ENCODE measurements at places on chromosomes 6 and 20.

DNA sequence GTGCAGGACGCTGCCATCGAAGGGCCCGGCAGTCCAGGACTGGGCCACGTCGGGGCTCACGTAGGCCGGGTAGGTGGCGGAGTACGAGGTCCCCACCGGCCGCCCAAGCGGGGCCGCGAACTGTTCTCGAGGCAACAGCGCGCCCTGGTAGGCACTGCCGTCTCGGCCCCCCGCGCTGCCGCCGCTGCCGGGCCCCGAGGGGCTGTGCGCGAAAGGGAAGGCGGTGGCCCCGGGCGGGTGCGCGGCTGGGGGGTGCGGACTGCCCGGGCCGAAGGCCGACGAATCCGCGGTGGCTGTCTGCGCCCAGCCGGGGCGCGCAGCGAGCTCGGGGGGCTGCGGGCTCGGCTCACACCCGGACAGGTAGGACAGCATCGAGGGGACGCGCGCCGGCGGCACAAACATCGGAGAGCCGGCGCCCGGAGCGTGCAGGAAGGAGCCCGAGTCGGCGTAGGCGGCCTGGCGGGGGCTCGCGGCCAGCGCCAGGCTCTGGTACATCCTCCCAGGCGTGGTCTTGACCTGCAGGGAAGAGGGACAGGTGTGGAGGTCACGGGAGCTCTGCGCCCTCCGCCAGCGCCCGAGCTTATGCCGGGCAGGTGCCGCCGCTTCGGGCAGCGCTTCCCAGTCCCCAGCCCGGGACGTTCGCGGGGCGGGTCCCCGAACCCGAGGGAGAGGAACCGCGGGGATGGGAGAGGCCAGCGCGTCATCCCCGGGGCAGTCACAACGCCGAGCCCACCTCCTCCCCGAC is 596 bp downstream of the GATA5 start:
- no peak for DNase-seq

DNA sequence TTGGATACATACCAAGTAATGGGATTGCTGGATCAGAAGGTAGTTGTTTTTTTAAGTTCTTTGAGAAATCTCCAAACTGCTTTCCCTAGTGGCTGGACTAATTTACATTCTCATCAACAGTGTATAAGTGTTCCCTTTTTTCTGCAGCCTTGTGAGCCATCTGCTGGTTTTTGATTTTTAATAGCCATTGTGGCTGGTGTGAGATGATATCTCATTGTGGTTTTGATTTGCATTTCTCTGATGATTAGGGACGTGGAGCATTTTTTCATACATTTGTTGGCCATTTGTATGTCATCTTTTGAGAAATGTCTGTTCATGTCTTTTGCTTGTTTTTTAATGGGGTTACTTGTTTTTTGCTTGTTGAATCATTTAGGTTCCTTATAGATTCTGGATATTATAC is 34.8 kb downstream of the TOP1 start:
- no peak for DNase-seq

DNA sequence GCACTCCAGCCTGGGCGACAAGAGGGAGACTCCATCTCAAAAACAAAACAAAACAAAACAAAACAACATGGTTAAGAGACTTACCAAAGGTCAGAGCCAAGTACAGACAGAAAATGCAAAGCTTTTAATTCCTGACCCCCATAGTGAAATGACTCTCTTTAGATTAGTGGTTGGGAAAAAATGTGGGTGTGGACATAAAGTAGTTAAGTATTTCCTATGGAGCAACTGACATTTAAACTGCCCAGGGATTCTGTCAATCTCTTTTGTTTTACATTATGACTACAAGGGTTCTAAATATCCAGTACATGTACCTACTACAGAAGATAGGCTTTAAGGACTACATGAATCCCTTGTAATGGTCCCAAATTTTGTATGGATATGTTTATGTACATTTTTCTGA is 75.1 kb downstream of the IRAK1BP1 start:
- no peak for DNase-seq

DNA sequence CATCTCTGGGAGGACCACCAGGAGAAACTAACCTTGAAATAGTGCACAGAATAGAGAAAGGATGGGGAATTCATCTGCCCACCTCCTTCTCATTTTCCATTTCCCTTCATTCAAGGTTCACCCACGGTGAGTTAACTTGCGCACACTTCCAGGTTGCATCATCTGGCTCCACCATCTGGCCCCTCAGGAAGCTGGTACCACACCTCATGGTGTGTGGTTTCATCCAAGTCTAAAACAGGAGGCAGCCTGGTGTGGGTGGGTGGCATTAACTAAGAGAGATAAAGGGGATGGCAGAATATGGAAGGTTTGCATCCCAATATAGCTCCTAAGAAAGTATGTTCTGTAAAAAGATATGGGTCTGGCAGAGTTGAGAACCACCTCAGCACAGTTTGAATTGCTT is 3.8 kb downstream of the ZNF334 start:
- DNase-seq: no peak

GRCh38 chr6:132937466-132937906 is 123.1 kb downstream of the RPS12 start:
- DNase-seq: no peak

GRCh38 chr20:41784209-41784958 is 166.2 kb upstream of the CHD6 start:
- DNase-seq: no peak

DNA sequence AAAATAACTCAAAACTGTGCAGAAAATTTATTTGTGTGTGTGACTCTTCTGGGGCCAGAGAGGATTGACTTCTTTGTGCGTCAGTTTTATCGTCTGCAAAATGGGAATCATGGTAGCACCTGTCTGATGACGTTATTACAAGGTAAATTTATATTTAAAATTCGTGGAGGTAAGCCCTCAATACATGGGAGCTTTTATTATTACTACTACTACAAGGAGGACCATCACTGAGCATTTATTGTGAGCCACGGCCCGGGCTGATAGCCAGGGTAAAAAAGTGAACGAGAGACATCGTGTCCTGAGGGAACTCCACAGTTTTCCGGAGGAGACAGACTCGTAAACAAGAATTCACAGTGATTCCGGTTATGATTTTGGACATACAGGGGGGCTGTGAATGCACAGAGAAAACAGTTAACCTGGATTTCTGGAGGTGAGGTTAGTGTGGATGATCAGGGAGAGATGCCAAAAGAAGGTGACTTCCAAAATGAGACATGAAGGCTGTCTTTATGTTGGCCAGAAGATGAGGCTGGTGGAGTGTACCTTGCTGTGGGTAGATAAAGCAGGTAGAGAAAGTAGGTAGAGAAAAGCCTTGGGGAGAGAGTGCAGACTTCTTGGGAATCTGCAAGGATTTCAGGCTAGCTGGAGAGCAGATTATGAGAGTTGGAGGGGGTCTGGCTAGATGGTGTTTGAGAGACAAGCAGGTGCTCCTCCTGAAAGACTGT is 10.6 kb upstream of the SERINC3 start:
- no peak for DNase-seq

DNA sequence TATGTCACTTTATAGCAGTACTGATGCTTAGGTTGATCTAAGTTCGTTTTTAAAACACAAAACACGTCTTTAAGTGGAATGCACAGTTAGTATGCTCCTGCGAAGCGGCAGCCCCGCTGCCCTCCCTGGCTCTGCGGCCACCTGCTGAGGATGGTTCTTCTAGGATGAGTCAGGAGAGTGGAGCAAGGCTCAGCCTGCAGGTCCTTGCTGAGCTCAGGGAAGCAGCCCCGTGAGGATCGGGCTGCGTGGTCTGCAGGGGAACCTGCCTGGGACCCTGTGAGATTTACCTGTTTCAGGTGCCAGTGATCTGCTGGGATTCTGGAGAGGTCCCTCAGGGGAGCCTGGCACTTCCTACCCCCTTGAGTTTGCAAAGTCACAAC is 57.5 kb downstream of the SYNJ2 start:
- no peak for DNase-seq

GRCh38 chr6:24105191-24105590 is 20.8 kb upstream of the NRSN1 start:
- DNase-seq: no peak

Measured in stimulated activated CD8-positive, alpha-beta memory T cell treated with anti-CD3 and anti-CD28 coated beads, Interleukin-7, amount 100 ng/mL, for 24 hours (primary cell).